ENCODE measurements at places on chromosomes 6 and 20.

- DNase-seq: no peak
Observed at GRCh38 chr20:22411627-22412450, 172.5 kb downstream of the FOXA2 start.

DNA sequence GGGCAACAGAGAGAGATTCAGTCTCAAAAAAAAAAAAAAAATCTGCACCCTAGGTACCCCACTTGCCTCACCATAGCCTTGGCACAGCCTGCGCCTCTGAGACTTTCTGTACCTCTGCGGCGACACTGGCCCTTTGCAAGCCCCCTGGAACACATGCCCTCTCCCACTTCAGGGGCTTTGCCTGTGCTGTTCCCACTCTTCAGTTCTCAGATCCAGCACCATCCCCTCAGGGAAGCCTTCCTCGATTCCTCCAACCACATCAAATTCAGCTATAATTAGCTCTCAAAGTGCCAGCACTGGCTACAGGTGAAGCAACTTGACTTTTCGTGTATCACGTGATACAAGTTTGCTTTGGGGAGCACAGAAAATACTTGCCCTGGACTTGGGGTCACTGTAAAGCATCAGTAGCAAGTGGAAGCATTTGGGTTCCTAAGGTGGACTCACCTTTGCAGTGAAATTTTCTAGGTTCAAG lies 2.1 kb upstream of the UBE2V1 start:
- DNase-seq: no peak

GRCh38 chr6:18837013-18837412 lies 449.9 kb downstream of the RNF144B start:
- no peak for DNase-seq

DNA sequence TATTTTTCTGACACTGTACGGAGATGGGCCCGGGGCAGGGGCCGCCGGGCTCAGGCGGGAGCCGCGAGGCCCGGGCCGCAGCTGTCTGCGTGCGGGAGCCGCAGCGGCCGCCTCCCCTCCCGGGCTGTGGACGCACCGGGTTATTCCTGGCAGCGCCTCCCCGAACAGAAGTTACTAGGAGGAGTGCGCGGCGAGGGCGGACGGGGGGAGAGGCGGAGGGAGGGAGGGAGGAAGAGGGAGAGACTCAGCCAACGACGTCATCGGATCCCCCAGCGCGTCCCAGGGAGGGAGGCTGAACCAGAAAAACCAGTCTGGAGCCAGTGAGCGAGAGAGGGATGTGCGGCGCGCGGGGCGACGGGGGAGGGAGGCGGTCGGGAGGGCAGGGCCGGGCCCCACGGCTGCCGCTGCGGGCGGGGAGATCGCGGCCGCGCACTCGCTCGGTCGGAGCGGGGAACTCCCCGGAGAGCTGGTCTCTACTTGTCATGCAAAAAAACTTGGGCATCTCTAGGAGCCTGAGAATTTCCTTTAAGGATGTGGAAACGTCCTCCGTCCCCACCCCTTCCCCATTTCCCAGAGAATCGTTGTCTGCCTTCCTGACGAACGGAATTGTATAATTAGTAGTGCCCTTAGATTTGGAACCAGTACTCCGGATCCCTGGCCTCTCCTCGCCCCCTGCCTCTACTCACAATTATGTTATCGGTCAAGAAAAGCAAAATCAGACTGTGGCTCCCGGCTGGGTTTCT lies 1.4 kb upstream of the HIVEP2 start:
- DNase-seq: peak; percentile 97

- DNase-seq: peak; percentile 49
Observed at GRCh38 chr6:34795836-34796425, 4.0 kb downstream of the BLTP3A start.

DNA sequence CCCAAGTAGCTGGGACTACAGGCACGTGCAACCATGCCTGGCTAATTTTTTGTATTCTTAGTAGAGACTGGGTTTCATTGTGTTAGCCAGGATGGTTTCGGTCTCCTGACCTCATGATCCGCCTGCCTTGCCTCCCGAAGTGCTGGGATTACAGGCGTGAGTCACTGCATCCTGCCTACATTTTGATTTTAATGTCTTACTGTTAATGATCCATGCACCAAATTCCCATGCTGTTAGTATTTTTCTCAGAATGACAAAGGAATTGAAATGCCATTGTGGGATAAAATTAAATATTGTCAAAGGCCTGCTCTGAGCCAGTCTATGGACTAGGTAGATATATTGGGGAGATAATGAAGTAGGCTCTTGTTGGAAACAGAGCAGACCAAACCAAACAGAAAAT lies 28.2 kb downstream of the CBFA2T2 start:
- peak; percentile 76 for DNase-seq

DNA sequence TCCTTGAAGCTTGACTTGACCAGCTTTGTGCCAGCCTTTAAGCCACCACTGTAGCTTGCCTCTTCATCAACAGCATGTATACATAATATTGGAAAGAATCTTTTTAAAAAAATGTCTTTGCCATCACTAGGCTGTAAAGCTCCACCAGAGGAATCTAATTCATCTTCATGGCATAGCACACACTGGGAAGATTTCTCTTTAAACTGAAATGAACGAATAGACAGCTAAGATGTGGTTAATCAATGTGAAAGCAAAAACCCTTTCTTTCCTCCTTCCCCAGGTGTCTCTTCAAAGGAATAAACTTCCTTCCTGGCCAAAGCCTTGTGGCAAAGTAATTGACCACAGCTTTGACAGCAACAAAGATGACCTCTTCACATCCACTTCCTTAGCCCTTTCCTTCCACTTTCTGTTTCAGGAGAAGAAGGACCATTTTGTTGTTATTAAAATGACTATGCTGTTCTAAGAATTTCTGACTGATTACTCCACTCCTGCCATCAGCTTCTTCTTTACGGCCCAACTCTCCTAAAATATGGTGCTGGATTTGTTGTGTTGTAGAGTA lies 428.7 kb upstream of the SOX4 start:
- peak; percentile 79 for DNase-seq

DNA sequence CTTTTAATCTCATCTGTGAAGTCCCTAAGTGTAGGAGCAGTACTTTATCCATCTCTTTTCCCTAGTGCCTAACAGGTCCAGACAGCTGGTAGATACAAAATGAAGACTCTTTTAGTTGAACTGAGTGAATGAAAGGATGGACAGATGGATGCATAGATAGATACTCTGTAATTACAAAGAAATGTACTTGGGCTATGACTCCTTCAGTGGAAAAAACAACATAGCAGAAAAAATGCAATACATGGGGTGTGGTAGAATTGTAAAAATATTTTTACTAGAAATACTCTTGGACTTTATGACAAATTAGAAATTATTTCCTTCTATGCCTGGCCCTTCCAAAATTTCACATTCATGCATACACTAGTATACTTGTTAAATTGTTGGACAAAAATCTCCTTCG lies 29.3 kb downstream of the KCNQ5 start:
- DNase-seq: no peak

DNA sequence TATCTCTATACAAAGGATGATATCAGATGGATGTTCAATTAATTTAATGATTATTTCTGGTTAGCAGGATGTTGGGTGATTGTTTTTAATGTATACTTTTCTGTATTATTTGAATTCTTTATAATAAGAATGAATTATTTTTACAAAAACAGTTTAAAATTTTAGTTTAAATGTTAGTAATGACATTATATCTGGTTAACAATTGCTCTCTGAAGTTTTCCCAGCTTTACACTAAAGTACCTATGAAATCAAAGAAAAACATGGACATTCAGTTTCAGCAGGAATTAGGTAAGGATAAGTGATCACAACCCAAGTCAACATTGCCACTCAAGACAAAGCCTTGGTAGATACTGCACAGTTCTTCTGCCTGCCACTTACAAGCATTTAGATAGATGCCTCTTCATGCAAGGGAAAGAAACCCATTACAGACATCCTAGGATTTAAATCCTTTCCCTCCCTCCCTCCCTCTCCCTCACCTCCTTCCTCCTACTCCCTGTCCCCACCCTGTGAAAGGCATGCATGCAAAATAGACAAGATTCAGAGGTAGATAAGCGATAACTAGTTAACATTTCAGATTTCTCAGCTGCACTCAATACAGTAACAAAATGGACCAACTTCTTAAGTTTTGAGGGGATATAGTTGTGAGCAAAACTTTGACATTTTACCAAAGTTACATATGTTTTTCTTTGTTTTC lies 143.8 kb downstream of the STXBP5 start:
- no peak for DNase-seq

GRCh38 chr6:131787766-131788712 lies 19.8 kb upstream of the ENPP1 start:
- no peak for DNase-seq

DNA sequence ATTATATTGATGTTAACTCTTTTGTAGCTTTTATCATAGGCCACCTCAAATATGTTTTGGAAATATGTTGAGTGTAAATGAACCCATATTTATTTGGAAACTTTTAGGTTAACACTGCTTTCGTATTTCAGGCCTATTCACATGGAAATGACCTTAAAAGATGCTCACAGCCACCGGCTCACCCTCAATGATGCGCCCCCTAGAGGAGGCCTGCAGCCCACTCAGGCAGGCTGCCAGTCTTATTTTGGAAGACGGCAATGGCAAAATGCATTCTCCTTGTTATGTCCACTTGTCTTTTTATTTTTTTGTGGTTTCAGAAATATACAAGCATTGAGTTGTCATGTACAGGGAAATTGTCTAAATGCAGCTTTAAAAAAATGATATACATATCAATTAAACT lies 869.7 kb downstream of the PHF3 start:
- DNase-seq: no peak

- no peak for DNase-seq
Observed at GRCh38 chr20:5785146-5785545, 34.9 kb downstream of the SHLD1 start.

DNA sequence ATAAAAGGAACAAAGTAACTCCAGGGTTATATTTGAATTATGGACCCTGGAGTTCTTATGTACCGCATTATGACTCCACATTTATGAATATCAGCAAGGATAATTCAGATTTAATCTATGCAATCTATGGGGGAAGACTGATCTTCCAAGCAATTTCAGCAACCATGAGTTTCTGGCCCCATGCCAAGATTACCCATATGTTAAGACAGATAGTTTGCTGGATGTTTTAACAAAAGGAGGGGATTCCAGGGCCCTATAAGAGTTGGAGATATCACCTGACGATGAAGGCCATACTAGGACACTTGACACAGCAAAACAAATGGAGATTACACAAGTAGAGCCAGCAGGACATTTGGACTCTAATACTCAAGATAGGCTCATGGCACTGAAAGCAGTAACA lies 45.9 kb upstream of the PLN start:
- DNase-seq: no peak

GRCh38 chr20:49276161-49276960 lies 1.5 kb downstream of the ZNFX1 start:
- DNase-seq: peak; percentile 79

DNA sequence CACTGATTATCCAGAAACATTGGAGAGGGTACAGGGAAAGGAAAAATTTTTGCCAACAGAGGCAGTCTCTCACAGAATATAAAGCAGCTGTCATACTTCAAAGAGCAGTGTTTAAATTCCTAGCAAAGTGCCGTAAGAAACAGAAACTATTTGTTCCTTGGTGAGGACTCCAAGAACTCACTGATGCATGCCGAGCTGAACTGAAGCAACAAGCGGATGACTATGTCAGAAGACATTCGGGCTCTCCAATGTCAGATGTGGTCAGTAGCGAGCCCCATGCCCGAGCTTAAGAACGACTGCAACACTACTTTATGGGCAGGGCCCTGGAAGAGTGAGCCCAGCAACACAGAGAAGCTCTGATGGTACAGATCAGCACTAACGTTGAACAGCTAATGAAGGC lies 54.7 kb downstream of the OR2B6 start:
- DNase-seq: no peak

DNA sequence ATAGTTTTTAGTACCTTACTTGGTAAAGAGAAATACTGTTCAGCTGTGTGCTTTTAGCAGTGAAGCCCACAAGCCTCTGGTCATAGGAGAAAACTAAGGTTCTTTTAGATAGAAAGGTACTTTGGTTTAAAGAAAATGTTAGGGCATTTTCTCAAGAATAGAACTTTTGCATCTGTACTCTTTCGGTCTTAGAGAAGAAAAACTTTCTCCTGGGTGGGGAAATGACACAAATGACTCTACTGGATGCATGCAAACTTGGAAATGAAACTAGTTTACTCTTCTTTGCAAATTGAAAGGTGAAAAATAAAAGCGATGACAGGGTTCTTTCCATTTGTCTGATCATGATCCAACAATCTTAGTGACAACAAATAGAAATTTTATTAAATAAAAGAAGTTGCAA lies 2.1 kb upstream of the TMEM217 start:
- peak; percentile 32 for DNase-seq
